ENCODE measurements at places on chromosomes 6 and 20.

DNA sequence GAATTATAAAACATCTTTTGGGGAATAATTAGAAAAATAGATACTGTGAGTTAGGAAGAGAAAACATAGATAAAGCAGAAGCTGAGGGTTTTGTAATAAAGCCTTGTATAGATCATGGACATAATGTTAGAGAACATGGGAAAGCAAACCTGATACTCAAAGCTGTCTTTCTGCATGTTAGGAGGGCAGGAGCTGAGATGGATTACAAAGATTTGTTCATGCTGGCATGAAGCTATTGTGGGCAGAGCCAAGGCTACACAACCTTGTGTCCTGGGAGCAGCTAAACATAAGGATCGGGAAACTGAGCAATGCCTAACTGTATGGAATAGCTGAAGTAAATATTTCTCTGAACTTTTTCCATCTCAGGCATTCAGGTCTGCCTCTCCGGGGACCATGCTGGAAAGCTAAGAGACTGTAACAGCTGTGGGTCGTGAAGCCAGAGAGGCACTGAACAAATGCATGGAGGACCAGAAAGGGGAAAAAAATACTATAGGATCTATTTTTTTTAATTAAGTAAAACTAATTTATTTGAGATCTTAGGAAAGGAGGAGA is 28.2 kb upstream of the CNKSR3 start:
- no peak for DNase-seq

- DNase-seq, result no peak
Measured at GRCh38 chr6:112044196-112044595, 9.7 kb upstream of the CCN6 start.

DNA sequence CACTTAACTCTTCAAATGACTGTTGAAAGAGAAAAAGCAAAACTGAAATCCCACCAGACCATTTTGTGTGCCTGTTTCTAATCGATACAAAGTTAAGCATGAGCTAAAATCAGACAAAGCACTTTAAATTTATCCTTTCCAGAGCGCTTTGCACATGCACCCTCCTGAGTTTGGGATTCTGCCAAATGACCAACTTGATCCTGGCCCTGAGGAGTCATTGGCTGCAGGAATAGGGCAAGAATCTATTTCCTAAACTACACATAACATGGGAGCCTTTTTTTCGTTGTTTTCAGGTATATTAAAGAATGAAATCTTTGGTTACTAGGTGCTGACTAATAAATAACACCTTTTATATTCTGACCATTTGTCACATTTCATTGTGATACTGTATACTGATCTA is 23.8 kb upstream of the MTHFD1L start:
- no peak for DNase-seq

DNA sequence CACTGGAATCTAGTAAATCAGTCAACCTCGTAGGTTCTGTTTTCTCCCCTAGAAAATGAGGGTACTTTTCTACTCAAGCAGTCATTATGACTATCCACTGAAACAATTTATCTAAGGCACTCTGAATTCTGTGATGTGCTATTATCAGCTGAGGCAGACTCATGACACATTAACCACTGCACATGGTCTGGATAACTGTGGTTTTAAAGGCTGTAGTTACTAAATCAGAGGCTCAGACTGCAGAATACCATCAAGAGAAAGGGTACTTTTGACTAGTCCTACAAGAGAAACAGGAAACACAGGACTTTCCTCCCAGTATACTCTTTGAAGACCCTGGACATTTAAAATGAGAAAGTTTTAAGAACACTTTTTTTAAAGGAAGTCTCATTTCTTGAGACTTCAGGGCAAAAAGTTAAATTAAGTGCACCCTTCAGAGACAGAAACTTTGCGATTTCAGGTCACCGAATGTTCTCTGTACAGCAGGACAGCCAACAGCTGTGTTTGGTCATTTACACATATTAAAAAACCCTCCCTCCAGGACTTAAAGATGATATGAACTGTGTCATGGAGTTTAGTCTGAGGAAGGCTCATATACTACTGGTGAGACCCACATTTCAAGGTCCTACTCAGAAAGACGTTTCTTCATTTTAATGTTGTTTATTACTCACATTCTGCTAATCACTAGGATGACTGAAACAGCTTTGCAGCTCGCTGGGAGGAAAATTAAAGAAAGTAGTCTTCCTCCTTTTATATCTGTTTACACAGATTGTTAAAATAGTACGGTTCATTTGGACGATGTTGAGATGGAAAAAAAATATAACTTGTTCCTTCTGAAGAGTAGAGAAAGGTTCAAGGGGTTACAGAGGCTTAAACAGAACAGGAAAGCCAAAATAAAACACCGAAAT is 19.9 kb downstream of the ATXN1 start:
- DNase-seq, result no peak

- peak; percentile 4 for DNase-seq
Measured at GRCh38 chr6:23611776-23612381, 514.1 kb upstream of the NRSN1 start.

GRCh38 chr6:41059556-41059955 is 6.6 kb downstream of the APOBEC2 start:
- no peak for DNase-seq

GRCh38 chr6:105363100-105363754 is 39.7 kb downstream of the PREP start:
- no peak for DNase-seq

- no peak for DNase-seq
Measured at GRCh38 chr6:111718326-111718725, 112.6 kb upstream of the TRAF3IP2 start.

DNA sequence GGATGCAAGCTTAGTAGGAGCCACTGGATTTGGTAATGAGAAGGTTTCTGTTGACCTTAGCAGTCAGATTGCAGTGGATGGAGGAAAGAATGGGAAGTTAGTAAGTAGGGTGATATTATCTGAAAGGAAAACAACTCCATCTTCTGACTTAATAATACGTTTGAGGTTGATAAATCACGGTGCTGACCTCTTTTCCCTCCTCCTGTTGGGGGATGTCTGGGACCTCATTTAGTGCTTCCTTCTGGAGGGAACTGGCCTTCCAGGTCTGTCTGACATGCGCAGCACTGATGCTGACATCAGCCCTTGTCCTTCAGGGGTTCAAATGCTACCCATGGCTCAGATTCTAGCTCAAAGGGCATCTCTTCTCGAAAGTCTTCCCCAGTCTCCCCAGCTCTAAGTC is 48.2 kb upstream of the AKAP12 start:
- DNase-seq, result no peak

GRCh38 chr6:148306286-148306685 is 36.4 kb upstream of the SASH1 start:
- no peak for DNase-seq

DNA sequence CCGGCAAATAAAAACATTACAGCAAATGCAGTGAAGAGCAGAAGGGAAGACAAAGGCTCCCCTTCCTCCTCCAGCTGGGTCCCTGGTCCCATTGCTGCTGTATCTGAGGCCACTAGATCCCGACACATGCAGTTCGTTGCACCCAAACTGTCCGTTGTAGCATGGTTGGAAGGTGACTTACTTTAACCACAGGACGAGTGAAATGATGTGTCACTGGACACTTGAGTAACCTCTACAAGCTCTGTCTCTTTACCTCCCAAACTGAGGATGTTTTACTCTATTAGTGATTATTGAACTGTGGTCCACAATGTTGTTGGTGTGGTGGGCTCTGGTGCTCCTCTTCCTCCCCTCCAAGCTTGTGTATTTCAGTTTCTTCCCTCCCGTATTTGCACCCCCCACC is 46.2 kb upstream of the ARMH2 start:
- no peak for DNase-seq

DNA sequence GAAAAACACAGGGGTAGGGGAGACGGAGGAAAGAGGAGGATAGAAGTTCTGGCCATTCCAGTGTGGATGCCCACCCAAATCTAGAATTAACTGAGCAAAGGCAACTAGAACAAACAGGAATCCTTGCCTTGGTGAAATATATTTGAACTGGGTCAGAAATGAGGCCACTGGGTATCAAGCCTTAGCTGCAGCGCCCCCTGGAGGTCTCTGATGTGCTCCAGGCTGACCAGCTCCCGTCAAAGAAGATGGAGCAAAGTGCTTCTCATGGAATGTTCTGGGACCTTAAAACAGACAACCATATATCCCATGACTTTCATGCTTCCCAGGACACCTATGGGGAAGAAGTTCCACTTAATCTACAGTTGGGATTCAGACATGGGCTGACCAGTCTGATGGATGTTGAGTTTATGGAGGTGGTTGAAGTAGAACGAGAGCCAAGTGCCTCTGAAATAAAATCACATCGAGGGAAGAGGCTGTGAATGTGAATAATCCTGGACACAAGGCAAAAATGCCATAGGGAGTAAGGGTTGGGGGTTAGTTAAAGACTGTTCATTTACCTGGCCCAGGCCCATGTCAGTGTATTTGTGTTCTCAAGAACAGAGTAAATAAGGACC is 50.4 kb downstream of the HLA-DPB1 start:
- DNase-seq, result peak; percentile 43

- no peak for DNase-seq
Measured at GRCh38 chr20:52305024-52305645, 113.6 kb upstream of the ZFP64 start.

GRCh38 chr6:54718541-54719023 is 128.0 kb upstream of the FAM83B start:
- no peak for DNase-seq

DNA sequence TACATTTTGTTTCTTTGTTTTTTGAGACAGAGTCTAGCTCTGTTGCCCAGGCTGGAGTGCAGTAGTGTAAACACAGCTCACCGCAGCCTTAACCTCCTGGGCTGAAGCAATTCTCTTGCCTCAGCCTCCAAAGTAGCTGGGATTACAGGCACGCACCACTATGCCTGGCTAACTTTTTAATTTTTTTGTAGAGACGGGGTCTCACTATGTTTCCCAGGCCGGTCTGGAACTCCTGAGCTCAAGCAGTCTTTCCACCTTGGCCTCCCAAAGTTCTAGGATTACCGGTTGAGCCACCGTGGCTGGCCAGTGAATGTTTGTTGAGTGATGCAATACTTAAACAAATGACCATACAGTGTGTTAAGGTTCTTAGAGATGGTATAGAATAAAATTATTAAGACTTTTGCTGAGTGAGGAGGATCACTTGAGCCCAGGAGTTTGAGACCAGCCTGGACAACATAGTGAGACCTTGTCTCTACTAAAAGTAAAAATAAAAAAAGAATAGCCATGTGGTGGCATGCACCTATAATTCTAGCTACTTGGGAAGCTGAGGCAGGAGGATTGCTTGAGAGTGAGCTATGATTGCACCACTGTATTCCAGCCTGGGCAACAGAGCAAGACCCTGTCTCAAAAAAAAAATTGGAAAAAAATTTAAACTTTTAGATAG is 13.4 kb downstream of the CEP250 start:
- no peak for DNase-seq

DNA sequence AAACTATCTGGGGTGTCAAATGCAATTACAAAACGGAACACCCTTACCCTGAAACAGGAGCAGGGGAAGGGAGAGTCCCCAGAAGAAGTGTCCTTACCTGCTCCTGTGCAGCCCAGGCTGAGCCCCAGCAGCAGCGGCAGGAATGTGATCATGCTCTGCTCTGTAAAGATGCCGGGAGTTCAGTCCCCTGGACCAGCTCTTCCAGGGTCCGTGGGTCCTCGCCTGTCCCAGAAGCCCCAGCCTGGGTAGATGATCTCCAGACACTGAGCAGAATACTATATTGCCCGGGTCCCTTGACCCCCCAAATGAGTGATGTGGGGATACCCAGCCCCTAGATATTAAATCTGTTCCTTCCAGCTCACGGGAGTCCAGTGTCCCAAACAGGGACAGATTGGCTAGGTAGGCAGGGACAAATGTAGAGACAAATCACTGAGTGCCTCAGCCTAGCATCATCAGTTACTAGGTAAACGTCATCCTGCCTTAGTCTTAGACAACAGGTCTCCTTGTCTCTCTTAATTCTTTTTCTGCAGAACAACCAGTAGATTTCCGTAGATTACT is at the start of gene HLA-DMB:
HLA-DMB (minus strand) TSS at position 373 of the 558 bp plus-strand sequence; CDS start at position 152, 221 bp downstream.
- DNase-seq, result peak; percentile 45

Data from head of caudate nucleus (tissue), 42 donors.